ENCODE measurements at places on chromosomes 2 and 18. TPM values are rescaled to one million over a fixed set of nuclear protein-coding genes. Genes with fewer than 3 reads are reported as not detected.

The KIF1A gene
- 4.4 TPM for polyA plus RNA-seq

The CRYGD gene
- not detected for polyA plus RNA-seq

The CTAGE1 gene
- polyA plus RNA-seq: not detected

DNA sequence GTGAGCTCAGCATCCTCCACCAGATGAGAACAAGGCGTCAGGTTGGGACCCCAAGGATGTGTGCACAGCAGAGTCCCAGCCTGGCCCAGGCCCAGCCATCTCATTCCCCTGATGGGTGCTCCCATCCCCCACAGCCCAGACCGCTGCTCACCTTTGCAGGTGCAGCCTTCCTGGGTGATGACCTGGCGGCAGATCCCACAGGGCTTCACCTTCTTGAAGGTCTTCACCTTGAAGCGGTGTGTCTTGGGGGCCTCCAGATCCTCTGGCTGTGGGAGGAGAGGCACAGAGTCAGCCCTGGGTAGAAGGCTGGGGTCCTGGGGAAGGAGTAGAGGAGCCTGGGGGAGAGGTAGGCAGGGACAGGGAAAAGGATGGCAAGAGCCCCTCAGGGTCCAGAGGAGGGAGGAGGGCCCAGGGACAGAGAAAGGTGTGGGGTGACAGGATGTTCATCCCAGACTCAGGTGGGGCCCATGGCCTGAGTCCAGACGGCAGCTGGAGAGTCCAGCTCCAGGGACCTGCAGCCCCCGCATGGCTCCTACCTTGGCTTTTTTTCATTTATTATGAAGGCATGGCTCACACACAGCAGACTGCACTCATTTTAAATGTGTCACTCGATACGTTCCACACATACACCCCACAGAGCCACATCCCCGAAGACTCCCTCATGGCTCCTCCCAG lies 11.9 kb downstream of the TNS1 start:
- DNase-seq: no peak

DNA sequence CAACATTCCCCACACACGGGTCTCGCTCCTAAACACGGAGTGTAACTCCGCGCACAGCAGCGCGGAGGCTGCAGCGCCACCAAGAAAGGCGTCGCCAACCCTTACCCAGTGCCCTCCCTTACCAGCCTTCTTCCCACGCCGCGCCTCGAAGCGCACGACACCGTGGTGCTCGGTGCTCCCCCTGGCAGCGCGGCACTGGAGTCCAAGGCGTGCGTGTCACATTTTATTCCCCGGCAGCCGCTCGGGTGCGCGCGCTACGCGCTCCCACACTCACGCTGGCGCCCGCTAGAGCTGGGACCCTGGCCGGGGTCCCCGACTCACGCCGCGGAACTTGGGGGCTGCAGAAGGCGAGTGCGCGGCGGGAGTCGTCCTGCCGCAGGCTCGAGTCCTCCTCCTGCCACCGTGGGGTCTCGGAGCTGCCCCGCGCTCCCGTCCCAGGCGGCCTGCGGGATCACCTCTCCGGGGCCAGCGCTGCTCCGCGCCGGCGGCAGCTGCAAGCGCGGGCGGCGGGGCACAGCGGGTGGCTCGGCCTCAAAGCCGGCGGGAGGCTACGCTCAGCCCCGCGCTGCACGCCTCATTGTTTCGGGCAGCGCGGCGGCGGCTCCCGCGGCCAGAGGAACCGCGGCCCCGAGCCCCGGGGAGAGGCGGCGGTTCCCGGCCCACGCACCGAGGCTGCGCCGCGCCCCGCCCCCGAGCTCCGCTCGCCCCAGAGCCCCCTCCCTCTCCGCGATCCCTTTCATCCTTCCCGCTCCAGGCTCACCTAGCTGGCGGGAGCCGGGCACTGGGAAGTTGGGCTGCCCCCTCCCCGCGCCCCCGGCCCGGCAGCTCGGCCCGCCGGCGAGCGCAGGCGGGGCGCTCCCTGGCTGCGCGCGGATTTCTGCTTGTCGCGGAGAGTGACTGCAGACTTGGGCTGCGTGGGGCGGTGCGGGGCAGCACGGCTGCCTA lies at the start of gene ST6GAL2:
Gene ST6GAL2, minus strand, starts transcription at position 197 of the 945 bp plus-strand sequence. CDS start 42,190 bp downstream, outside the sequence.
- DNase-seq: peak; percentile 54

- no peak for DNase-seq
These were observed 95.2 kb downstream of the CAMKMT start for GRCh38 chr2:44456946-44457345.

DNA sequence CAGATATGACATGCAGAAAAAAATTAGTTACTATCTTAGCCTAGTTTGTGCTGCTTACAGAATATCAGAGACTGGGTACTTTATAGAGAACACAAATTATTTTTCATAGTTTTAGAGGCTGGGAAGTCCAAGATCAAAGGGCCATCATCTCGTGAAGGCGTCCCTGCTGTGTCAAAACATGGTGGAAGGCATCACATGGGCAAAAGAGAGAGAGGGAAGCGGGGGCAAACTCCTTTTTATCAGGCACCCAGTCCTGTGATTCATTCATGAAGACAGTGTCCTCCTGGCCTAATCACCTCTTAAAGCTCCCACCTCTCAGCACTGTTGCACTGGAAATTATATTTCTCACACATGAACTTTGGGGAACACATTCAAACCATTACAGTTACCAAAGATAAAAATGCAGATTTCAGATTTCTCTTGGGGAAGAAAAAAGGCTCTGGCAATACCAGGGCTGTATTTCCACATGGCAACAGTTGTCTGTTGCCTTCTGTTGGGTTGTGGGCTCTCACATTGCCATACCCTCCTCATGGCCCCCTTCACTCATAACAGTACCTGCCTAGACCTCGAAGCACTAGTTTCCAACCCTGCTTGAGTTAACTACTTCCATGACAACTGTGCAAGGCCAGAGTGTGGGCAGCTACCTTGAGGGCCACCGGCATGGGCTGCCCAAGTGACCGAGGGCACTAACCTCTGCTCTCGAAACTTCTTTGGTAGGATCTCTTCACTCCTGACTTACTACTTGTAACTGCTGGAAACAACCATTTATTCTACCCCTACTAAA lies 2.7 kb upstream of the ACTR3 start:
- DNase-seq: no peak

- DNase-seq: peak; percentile 55
These were observed 2.7 kb downstream of the FAM228B start for GRCh38 chr2:24125956-24126355.

GRCh38 chr18:61336766-61337165 lies 3.5 kb downstream of the CDH20 start:
- DNase-seq: no peak

GRCh38 chr2:231111987-231112386 lies 12.9 kb downstream of the HTR2B start:
- DNase-seq: no peak

- no peak for DNase-seq
These were observed 23.7 kb downstream of the ATL2 start for GRCh38 chr2:38353402-38353801.

All from hindlimb muscle (tissue), 1 donor.